ENCODE measurements at places on chromosomes 1 and 21.

GRCh38 chr21:42374864-42375499 lies 8.6 kb upstream of the TFF1 start:
- DNase-seq, result no peak
- peak overlapping the region; percentile 76 for H3K27ac ChIP-seq
- H3K36me3 ChIP-seq, result no peaks in the 10 kb centered on the region
- H3K4me3 ChIP-seq, result peak overlapping the region; percentile 7

GRCh38 chr1:9990944-9991343 lies 6.1 kb upstream of the RBP7 start:
- DNase-seq, result no peak
- H3K4me1 ChIP-seq, result no peaks in the 10 kb centered on the region
- H3K4me3 ChIP-seq, result no peak overlapping the region
- peaks cover 16% of the 10 kb centered on the region for H3K27me3 ChIP-seq
- no peak overlapping the region for H3K27ac ChIP-seq

- DNase-seq, result no peak
- H3K4me1 ChIP-seq, result peaks cover 54% of the 10 kb centered on the region
- peak overlapping the region; percentile 0 for H3K4me3 ChIP-seq
- peak overlapping the region; percentile 85 for H3K27ac ChIP-seq
- H3K36me3 ChIP-seq, result peaks cover 2% of the 10 kb centered on the region
- peaks cover 2% of the 10 kb centered on the region for H3K27me3 ChIP-seq
Measured at GRCh38 chr1:24190983-24191461, 3.9 kb upstream of the IFNLR1 start.

- peaks cover 52% of the 10 kb centered on the region for H3K27me3 ChIP-seq
- H3K4me1 ChIP-seq, result peaks cover 19% of the 10 kb centered on the region
- peaks cover 2% of the 10 kb centered on the region for H3K36me3 ChIP-seq
- no peak overlapping the region for H3K4me3 ChIP-seq
- no peak overlapping the region for H3K27ac ChIP-seq
- no peak for DNase-seq
Measured at GRCh38 chr1:231467986-231468385, 45.9 kb upstream of the EGLN1 start.

GRCh38 chr21:42736646-42737350 lies 83.4 kb downstream of the PDE9A start:
- H3K27ac ChIP-seq, result no peak overlapping the region
- H3K27me3 ChIP-seq, result no peaks in the 10 kb centered on the region
- H3K36me3 ChIP-seq, result peaks cover 15% of the 10 kb centered on the region
- H3K4me1 ChIP-seq, result peaks cover 35% of the 10 kb centered on the region

- H3K4me3 ChIP-seq, result no peak overlapping the region
- H3K36me3 ChIP-seq, result no peaks in the 10 kb centered on the region
- peaks cover 68% of the 10 kb centered on the region for H3K27me3 ChIP-seq
Measured at GRCh38 chr21:32957545-32957944, 68.2 kb upstream of the OLIG2 start.

- peaks cover 55% of the 10 kb centered on the region for H3K27me3 ChIP-seq
- peak overlapping the region; percentile 61 for H3K4me3 ChIP-seq
- no peak for DNase-seq
- no peaks in the 10 kb centered on the region for H3K36me3 ChIP-seq
- no peak overlapping the region for H3K27ac ChIP-seq
Measured at GRCh38 chr1:200739702-200740570, 1.2 kb downstream of the CAMSAP2 start.

DNA sequence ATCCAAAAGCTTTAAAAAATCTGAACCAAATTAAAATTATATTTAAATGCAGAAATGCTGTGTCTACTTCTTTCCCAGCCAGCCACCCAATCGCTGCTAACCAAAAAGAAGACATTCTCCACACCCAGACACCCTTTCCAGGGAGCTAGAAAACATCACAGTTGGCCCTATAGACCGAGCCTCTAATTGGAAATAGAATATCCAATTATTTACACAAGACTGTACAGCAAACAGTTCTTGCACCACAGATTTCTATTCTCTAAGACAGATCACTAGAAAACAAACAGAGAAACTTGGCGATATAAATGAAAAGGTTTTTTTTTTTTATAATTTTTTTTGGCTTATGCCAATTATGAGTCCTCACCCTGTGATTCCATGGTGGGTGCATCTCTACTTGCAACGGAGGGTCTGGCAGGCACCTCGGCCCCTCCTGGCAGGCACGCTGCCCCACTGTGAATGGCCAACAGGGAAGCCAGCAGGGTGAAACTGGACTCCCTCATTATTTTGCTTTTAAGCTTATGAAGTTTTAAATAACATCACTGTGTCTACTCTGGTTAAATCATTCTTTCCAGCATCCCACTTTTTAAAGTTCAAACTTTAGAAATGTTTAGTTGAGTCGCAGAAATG lies 29.2 kb downstream of the BCAR3 start:
- no peak overlapping the region for H3K4me3 ChIP-seq
- H3K27me3 ChIP-seq, result no peaks in the 10 kb centered on the region
- no peak overlapping the region for H3K27ac ChIP-seq
- no peak for DNase-seq

DNA sequence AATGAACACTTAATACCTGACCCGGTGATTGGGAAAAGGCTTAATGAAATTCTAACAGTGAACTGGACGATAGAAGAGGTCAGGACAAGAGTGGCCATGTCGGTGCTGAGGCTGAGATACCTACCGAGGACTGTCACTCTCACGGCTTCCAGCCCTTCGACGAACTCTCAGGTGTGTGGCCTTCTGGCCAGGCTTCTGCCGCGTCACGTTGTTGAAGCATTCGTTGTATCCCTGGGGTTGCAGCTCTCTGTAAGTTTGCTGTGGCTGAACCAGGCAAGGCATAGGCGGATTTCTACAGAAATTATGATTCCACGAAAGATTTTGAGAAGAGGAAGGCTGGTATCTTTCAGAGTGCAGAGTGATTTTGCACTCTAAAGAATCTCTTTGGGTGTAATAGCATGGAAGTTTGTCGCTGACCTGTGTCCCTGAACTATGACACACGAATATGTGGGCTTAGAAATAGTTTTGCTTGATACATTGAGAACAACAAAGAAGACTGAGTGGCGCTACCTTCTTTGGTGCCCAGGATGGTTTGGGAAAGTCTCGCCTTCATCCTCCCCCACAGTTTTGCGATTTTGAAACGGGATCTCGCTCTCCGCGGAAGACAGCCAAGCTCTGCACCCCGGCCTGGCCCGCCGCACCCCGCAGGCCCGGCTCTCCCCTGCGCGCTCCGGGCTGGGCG lies 403 bp upstream of the EPHX4 start:
- peak overlapping the region; percentile 4 for H3K27ac ChIP-seq
- H3K4me1 ChIP-seq, result peaks cover 20% of the 10 kb centered on the region
- no peak for DNase-seq
- peak overlapping the region; percentile 77 for H3K4me3 ChIP-seq

DNA sequence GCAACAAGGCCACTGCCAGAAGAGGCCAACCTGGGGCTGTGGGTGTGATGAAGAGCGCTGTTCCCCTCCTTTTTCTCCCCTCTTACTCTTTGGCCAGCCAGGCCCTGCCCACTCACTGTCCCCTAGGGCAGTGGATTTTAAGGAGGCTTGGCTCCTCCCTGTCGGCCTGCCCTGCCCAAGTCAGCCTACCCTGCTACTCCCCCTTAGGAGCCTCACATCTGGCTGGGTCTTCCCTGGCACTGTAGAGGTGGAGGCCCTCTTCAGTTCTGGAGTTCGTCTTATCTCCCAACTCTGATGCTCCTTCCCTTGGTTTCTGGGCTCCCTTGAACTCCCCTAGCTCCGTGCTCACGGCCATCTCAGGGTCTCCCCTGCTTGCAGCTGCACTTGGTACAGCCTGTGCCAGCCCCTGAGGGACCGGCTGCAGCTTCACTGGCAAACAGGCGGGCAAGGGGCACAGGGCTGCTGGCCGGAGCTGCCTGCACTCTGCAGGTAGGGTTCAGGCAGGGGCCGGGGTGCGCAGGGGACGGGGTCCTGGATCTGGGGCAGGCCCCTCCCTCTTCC lies 4.0 kb downstream of the AMPD2 start:
- peak overlapping the region; percentile 49 for H3K27ac ChIP-seq
- peaks cover 40% of the 10 kb centered on the region for H3K4me1 ChIP-seq
- peak overlapping the region; percentile 90 for H3K4me3 ChIP-seq
- peaks cover 21% of the 10 kb centered on the region for H3K36me3 ChIP-seq
- no peak for DNase-seq

DNA sequence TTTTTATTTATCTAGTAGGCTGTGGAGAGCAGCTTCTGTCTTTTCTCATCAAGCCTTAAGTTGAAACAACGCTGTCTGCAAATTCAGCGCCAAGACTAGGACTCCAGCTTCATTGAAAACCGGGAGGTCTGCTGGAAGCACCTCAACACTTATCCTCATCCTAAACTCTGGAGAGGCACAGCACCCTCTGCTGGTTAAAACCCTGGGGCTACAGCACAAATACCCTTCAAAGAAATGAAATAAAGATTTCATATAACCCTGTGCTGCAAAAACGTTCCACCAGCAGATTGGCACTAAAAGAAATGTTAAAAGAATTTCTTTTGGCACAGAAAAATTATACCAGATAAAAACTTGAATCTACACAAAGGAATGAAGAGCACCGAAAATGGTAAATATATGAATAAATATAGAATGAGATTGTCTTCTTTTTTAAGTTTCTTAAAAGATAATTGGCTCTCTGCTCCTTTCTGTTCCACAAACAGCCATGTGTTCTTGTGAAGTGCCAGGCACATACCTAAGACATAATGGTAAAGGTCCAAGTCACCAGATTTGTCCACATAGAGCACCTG lies 227.7 kb upstream of the SAMSN1 start:
- H3K27me3 ChIP-seq, result peaks cover 15% of the 10 kb centered on the region
- no peak overlapping the region for H3K27ac ChIP-seq
- DNase-seq, result peak; percentile 41
- H3K4me1 ChIP-seq, result peaks cover 2% of the 10 kb centered on the region

DNA sequence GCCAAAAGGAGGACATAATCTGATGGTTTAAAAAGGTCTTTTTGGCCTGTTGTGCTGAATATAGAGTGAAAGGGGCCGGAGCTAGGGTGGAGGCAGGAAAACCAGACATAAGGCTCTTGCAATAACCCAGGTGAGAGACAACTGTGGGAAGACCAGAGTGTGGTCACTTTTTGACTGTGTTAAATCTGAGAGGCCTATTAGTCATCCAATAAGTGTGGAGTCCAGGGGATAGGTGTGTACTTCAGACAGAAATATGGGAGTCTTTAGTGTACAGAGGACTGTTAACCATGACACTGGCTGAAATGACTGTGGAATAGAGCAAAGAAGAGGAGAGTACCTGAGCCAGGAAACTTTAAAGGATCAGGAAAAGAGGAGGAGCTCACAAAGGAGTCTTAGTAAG lies 89.3 kb downstream of the VAV3 start:
- H3K27me3 ChIP-seq, result no peaks in the 10 kb centered on the region
- H3K36me3 ChIP-seq, result peaks cover 4% of the 10 kb centered on the region
- no peak overlapping the region for H3K4me3 ChIP-seq

GRCh38 chr1:55860326-55860725 lies 645.2 kb upstream of the USP24 start:
- no peak overlapping the region for H3K4me3 ChIP-seq
- no peaks in the 10 kb centered on the region for H3K36me3 ChIP-seq
- H3K27me3 ChIP-seq, result no peaks in the 10 kb centered on the region
- no peaks in the 10 kb centered on the region for H3K4me1 ChIP-seq
- H3K27ac ChIP-seq, result no peak overlapping the region

- H3K4me3 ChIP-seq, result no peak overlapping the region
- H3K4me1 ChIP-seq, result peaks cover 27% of the 10 kb centered on the region
- no peaks in the 10 kb centered on the region for H3K27me3 ChIP-seq
- DNase-seq, result no peak
Measured at GRCh38 chr1:19072285-19072981, 116.0 kb upstream of the IFFO2 start.

- H3K4me3 ChIP-seq, result no peak overlapping the region
- H3K36me3 ChIP-seq, result no peaks in the 10 kb centered on the region
- H3K4me1 ChIP-seq, result peaks cover 4% of the 10 kb centered on the region
- H3K27ac ChIP-seq, result no peak overlapping the region
- H3K27me3 ChIP-seq, result peaks cover 2% of the 10 kb centered on the region
Measured at GRCh38 chr21:38356883-38357625, 100.3 kb downstream of the KCNJ15 start.

DNA sequence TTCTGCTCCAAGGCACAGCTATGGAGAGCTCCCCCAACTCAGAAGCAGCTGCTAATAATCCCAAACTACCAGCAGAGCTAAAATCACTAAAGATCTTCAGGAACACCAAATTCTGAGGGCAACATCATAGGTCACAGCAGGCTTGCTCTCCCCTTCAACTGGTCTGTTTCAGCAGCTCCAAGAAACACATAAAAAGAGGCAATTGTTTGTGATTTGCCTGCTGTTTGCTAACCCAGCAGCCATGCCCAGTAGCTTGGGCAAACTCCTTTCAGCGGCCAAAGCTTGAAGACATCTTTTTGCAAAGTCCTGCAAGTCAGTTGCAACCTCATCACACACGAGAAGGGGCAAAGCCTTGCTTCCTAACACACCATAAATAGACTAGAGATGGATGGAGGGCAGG lies 8.9 kb downstream of the ERI3 start:
- H3K4me3 ChIP-seq, result no peak overlapping the region
- DNase-seq, result no peak
- H3K27ac ChIP-seq, result no peak overlapping the region
- H3K27me3 ChIP-seq, result no peaks in the 10 kb centered on the region

GRCh38 chr1:2555634-2556276 lies 416 bp upstream of the TNFRSF14 start:
- DNase-seq, result peak; percentile 85
- H3K4me1 ChIP-seq, result peaks cover 25% of the 10 kb centered on the region
- H3K36me3 ChIP-seq, result peaks cover 24% of the 10 kb centered on the region
- H3K4me3 ChIP-seq, result peak overlapping the region; percentile 99
- peak overlapping the region; percentile 96 for H3K27ac ChIP-seq
- H3K27me3 ChIP-seq, result no peaks in the 10 kb centered on the region

- no peaks in the 10 kb centered on the region for H3K27me3 ChIP-seq
- H3K27ac ChIP-seq, result no peak overlapping the region
- no peak overlapping the region for H3K4me3 ChIP-seq
- H3K36me3 ChIP-seq, result peaks cover 22% of the 10 kb centered on the region
Measured at GRCh38 chr1:19455353-19455752, 30.0 kb downstream of the CAPZB start.

DNA sequence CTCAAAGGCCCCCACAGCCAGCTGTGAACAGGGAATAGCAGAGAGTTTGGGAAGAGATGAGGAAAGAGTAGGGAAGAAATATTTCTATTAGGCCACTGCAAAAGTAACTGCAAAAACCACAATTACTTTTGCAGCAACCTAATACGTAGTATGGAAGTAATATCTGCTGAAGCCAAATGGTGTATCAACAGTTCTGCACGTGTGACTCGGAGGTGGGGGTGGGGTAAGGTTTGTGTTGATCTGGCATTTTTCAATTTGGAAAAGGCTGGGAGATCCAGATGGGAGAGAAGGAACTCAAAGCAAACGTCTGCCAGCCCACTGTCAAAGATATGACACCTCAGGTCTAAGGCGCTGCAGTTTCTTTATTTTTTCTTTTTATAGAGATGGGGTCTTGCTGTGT lies 11.1 kb upstream of the ZNF436 start:
- no peaks in the 10 kb centered on the region for H3K36me3 ChIP-seq
- H3K27ac ChIP-seq, result no peak overlapping the region
- DNase-seq, result no peak
- H3K4me3 ChIP-seq, result no peak overlapping the region
- no peaks in the 10 kb centered on the region for H3K4me1 ChIP-seq
- no peaks in the 10 kb centered on the region for H3K27me3 ChIP-seq

- peaks cover 7% of the 10 kb centered on the region for H3K36me3 ChIP-seq
- H3K27ac ChIP-seq, result no peak overlapping the region
- no peak for DNase-seq
- no peak overlapping the region for H3K4me3 ChIP-seq
- peaks cover 29% of the 10 kb centered on the region for H3K4me1 ChIP-seq
Measured at GRCh38 chr1:150065184-150065871, 2.2 kb upstream of the VPS45 start.

Data from T-helper 2 cell treated with Interferon-gamma antibody and Interleukin-4, amounts not matched to agents 5 μg/mL and 100 μg/mL, for 36 hours (primary cell).